ENCODE measurements at places on chromosomes 7 and 10. TPM values are rescaled to one million over a fixed set of nuclear protein-coding genes. Genes with fewer than 3 reads are reported as not detected.

DNA sequence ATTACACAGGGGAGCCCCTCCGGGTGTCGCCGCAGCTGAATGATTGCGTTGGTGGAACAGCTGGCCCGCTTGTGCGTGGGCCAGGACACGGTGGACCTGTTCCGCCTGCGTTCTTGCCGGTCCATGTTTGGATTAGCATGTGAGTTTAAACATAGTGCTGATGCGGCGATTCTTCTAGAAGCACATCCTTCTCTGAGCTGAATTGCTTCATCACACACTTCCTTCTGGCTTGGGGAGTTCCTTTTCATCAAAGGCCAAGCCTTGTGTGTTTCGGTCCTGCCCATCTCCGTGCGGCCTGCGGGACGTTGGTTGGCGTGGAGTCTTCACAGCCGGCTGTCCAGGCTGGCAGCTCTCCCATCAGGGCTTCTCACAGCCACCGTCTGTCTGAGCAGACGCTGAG is 45.5 kb upstream of the SLC29A4 start:
- DNase-seq, result no peak

ANKRD22 gene
- polyA plus RNA-seq, result 1.2 TPM

DNA sequence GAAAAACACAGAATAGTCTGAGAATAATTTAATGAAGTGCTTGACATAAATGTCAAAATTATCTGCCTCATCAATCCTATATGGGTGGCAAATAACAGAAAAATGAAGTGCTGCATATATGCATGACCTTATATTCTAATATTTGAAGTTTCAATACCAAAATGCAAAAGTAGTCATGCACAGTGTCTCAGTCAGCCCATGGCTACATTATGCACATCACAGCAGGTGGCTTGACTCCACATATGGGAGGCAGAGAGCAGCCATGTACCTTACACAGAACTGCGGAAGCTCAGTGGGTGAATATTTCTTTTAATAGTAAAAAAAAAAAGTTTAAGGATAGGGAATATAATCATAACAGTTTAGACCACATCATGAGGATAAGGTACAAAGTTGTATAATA is 17.4 kb upstream of the LIPN start:
- no peak for DNase-seq

PPP1R3C gene
- not detected for polyA plus RNA-seq

- DNase-seq, result no peak
These were observed 8.5 kb upstream of the UNCX start for GRCh38 chr7:1224086-1224716.

DNA sequence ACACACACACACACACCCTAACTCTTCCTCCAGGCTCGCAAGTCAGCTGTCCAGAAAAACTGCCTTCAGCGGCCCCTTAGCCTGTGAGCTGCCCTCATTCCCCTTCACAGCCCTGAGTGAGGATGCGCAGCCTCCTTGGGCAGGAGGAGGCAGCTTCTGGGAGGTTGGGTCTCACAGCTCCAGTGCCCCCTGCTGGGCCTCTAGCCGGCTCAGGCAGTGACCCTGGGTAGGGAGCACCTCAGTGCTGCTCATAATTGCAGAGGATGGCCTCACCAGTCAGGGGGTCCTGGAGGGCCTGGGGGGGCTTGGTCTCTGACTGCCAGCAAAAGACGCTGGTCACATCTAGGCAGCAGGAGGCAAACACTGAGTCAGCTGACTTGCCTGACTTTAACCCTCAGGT is 43.7 kb downstream of the ZNF273 start:
- peak; percentile 1 for DNase-seq

DNA sequence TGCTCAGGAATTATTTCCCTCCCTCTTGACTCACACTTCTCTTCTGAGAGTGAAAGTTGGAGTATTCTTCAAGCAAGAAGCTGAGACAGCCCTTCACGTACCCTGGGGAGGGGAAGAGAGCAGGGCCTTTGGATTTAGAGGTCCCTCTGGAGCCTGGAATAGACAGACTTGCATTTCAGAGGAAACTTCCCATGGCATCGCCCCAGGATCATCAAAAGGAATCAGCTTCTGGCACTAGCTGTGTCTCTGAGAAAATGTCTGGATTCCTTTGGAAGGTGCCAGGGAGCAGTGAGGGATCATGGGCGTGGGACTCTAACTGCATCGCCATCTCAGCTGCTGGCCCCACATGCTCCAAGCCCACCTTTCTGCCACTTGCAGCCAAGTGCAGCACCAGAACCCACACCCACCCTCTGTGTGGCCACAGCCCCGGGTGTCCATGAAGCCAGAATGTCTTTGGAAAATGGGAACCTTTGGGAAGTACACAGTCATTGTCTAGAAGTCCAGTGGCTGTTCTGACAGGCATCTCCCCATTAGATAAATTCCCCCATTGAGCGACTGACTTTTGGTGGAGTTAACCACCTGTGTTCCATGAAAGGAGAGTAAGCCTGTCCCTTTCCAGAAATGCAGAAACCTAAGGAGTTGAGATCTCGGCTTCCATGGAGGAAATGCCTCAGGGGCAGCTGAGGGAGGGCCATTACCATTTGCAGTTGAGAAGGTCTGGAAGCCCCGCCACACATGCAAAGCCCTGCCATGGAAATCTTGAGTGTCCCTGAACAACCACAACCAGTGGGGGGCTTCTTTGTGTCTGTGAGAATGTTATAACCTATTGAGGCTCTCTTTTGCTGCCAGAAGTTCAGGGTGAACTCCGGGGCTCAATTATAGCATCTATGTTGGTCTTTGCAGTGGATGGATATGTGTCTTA is 57.8 kb upstream of the GDF10 start:
- no peak for DNase-seq

GRCh38 chr10:101687071-101687658 is 7.8 kb downstream of the FBXW4 start:
- no peak for DNase-seq

GRCh38 chr7:151207804-151208203 is 2.5 kb downstream of the H2BK1 start:
- no peak for DNase-seq

CALHM1 gene
- not detected for polyA plus RNA-seq

FKBP6 gene
- polyA plus RNA-seq, result not detected

ZCCHC24 gene
- 0.30 TPM for polyA plus RNA-seq

EZH2 gene
- polyA plus RNA-seq, result 2.4 TPM
